Dermis microvascular lymphatic vessel endothelial cell (primary cell): ENCODE measurements at places on chromosomes 6 and 20.

DNA sequence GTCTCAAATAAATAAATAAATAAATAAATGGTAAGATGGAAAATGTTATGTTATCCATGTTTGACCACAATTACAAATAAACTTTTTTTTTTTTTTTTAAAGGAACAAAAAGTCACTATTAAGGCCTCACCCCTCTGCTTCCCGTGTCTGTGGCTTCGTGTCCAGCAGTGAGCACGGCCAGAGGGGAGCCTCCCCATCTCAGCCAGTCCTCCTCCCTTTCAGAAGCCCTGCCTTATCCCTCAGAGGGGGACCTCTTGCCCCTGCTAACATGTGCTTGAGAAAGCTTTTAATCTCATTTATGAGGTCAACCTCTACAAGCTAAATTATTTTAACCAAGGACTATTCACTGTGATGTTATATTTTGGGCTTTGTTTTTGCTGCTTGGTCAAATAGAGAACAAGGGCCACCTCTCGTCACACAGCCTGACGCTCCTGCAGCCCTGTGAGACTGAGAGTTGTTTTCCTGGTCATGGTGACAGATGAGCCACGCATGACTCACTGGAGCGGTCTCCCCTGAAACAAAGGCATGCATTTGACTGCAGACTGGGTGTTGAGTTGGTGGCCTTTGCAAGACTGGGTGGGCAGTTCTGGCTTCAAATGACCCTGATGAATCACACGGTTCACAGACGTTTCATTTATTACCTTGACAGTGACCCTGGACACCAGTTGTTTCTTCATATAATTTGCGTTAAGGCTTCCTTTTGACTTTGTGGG lies 131.8 kb downstream of the TIAM2 start:
- DNase-seq, result peak; percentile 80

DNA sequence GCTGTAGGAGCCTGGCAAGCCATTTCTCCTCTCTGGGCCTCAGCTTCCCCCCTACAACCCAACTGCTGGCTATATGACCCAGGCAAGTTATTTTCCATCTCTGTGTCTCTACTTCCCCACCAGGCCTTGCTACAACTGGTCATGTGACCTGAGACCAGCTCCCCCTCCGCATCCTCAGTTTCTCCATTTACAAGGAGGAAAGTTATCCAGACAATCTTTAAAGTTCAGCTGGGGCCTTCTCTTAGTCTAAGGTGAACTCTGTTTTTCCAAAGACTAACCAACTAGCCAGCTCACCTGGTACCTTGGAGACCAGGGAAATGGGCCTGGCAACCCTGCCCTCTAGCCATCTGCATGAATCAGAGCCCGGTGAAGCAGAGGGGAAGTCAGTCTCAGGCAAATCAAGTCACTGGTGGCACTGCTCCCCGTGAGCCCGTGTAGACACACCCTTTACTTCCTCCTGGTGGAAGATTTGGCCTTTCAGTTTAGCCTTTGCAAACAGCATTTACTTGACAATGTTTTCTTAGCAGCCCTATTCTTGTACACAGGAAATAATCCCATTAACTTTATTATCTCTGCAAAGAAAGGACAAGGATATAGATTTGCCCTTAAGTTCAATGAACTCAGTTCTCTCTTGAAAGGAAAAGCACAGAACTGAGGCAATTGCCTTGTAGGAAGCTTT lies 157.7 kb downstream of the VEGFA start:
- no peak for DNase-seq

GRCh38 chr6:141587482-141588266 lies 545.1 kb upstream of the GJE1 start:
- DNase-seq, result no peak

DNA sequence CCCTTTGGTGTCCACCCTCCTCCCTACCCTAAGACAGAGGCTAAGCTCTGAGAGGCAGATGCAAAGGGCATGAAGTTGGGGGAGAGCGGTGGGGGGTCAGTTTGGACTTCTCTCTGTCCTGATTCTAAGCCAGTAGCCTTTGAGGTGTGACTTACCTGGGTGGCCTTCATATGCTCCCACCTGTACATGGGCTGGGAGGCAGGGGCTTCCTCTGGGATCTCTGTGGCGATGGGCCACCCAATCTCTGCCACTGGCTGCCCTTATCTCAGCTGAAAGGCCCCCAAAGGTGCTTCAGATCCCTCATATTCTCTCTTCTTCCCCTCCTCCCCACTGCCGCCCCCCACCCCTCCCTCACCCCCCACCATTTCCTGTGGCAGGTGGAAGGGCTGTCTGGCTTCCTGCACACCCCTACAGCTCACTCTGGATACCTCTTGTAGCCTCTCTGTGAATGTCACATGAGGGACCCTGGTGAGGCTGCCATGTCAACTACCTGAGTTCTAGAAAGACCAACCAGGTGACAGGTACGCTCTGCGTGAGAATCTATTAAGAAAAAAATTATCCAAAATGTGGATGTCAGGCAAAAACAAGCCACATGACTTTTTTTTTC lies 34.0 kb downstream of the PNLDC1 start:
- no peak for DNase-seq

GRCh38 chr20:51715163-51715855 lies 52.9 kb downstream of the ATP9A start:
- DNase-seq, result peak; percentile 39

GRCh38 chr20:57967364-57967763 lies 257.5 kb upstream of the PMEPA1 start:
- DNase-seq, result no peak

DNA sequence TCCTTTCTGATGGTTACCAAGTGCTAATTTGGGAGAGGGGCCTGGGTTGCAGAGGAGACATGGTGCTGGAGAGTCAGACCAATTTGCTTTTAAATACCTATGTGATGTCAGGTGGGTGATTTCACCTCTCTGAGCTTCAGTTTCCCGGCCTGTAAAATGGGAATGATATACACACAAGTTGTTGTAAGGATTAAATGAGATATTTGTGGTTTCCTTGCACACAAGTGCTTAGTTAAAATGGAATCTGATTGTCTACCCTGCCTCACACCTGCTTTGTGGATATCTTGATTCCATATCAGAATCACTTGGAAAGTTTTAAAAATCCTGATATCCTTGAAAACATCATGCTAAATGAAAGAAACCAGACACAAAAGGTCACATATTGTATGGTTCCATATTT lies 44.5 kb downstream of the SCAND1 start:
- DNase-seq, result no peak

DNA sequence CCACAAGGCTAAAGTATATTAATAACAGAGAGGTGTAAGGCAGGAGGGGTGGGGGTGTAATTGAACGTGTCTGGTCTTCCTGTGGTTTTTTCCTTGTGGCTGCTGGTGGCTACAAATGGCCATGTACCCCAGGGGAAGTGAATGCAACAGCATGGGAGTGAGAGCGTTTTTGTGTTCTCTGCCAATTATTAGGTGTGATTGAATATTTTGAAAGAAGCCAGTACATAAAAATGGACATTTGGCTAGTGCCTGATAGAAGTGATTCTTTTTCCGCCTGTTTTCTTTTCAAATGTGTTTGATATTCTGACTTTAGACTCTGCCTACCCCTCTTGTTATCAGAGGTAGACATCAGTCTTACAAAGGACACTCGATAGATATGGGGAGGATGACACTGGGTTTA lies 141.3 kb downstream of the PRL start:
- DNase-seq, result no peak

GRCh38 chr20:11716239-11716944 lies 201.3 kb upstream of the BTBD3 start:
- DNase-seq, result peak; percentile 16

DNA sequence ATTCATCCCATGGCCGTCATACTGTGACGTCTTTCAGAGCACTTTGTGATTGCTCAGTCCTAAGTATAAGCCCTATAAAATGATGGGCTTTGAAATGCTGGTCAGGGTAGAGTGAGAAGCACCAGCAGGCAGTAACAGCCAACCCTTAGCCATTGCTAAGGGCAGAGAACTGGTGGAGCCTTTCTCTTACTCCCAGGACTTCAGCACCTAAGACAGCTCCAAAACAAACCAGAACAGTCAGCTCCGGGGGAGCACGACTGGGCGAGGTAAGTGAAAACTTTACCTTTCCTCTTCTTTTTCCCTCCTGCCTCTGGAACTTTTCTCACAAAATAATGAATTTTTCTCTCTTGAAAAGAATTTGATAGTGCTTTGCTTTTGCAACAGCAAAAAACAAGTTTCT lies at the start of gene VIP:
TSS of gene VIP (plus strand) at position 104 of the 400 bp plus-strand sequence. CDS start 1,381 bp downstream, outside the sequence.
- DNase-seq, result peak; percentile 51

DNA sequence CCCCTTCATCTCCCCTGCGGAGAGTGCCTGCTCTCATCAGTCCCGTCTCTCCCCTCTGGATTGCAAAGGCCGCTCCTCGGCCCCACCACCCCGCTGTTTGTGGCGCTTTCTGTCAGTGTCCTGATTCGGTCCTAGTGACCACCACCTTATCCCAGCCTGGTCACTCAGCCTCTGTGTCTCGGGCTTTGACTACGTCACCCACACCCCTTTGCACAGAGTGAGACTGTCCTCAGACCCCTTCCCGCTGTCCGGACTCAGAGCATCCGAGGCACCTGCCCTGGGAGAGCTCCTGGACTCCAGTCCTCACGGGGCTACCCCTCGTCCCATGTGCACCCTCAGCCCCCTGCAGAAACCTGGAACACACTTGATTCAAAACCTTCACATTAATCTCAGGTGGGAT lies 380.2 kb downstream of the TAF4 start:
- DNase-seq, result no peak

DNA sequence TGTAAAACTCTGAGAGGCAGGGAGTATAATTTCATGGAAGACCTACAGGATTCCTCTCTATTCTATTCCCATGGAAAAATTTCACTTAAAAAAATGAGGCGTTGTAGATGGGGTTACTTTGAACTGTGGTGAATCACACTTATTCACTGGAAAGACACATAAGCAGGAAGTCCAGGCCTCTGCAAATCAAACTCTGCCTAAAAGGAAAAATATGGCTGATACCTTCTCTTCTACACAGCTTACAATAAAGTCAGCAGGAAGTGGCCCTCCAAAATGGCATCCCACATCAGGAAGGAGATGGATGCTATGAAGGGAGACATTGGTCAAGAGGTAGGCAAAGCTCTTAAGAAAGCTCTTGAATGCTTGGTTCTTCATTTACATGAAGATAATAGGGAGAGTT lies 115.9 kb downstream of the FYN start:
- DNase-seq, result peak; percentile 81

DNA sequence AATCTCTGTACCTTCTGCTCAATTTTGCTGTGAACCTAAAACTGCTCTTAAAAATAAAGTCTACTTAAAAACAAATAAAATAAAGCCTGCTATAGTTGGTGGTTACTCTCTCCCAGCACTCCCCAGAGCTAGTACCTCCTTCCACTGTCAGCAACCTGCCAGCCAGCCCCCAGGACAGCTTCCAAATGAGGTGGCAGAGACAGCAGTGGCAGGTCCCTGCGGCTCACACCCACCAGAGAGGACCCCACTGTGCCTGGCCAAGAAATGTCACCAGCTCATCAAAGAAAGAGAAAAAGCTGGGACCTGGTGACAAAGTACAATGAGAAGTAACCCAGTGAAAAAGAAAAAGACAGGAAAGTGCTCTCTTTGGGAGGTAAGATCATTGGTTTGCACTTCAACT lies 15.2 kb downstream of the APMAP start:
- DNase-seq, result no peak

DNA sequence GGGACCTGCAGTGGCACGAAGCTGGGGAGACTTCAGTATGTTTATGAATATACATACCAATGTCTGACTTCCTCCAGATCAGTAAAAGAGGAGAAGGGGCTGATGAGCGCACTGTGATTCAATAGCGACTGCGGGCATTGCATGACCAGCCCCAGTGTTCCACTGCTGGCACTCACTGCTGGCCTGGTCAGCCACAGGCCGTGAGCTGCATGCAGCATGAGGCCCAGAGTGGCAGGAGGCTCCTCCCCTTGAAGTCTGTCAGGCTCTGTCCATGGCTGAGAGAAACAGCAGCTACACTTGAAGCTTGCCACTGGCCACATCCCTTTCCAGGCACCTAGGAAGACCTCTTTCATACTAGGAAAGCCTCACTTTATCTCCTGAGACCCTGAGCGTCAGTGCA lies 265.9 kb upstream of the CDYL start:
- DNase-seq, result no peak

GRCh38 chr20:54793291-54793992 lies 318.0 kb downstream of the DOK5 start:
- no peak for DNase-seq

DNA sequence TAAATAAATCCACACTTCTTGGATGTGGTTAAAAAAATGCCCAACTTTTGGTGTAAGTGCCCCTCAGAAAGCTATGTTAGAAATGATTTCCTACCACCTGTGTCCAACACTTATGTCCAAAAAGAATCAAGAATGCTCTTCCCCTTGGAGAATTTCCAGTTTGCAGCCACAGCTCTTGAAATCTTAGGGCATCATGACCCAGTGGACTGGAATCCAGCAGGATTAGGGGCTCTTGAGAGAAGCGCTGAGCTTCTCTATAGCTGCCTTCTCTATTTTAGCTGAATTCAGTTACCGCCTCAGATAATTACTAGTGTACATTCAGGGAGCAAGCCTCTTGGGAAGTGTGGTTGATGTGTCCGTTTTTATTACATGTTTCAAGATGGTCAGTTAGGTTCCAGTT lies 2.5 kb downstream of the PHACTR1 start:
- no peak for DNase-seq

DNA sequence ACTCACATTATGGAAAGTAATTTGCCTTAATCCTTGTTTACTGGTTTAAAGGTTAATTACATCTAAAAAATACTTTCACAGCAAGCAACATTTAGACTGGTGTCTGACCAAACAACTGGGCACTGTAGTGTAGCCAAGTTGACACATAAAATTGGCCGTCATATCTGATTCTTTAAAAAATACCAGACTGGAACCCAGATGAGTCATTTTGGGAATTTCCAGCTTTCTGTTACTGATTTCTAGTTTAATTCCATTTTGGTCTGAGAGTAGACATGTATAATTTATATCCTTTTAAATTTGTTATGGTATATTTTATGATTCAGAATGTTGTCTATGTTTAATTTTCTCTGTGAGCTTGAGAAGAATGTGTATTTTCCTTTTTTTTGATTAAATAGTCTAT lies 44.1 kb downstream of the SCP2D1 start:
- DNase-seq, result no peak

DNA sequence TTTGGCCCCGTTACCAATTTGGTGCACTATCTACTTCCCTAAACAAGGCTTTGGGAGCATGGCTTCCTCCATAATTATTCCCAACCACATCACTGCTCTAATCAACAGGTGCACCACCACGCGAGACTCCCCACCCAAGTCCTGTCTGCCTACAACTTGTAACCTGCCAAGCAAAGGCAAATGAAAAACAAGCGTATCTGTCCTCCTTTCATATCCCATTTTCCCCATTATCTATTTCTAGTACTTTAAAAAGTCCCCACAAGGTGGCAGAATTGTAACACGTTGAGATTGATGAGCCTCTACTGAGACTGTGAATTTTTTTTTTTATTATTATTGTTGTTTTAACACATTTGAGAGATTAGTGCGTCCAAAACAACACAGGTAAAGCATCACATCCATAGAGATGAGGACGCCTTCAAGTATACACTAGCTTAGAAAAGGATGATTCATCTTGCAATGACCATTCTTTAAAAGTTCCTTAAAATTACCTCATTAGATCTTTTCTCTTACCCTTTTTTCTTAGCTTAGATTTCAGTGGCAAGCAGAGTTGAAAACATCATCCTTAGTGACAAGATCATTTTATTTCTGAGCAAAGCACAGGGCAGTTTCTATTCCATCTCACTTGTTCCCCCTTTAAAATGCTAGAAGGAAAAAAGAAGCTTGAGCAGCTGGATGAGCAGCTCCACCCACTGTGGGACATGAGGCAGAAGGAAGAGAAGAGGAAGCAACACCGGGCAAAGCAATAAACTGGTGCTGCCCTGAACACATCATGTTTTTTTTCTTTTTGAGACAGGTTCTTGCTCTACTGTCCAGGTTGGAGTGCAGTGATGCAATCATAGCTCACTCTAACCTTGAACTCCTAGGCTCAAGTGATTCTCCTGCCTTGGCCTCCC lies 210.8 kb downstream of the ARHGAP18 start:
- peak; percentile 61 for DNase-seq

GRCh38 chr20:34373445-34373844 lies 10.4 kb downstream of the ITCH start:
- no peak for DNase-seq
